Stimulated activated CD4-positive, alpha-beta T cell treated with anti-CD3 and anti-CD28 coated beads, Interleukin-12 subunit alpha, Interleukin-12 subunit beta, amount 100 ng/mL, for 48 hours (primary cell): ENCODE measurements at places on chromosomes 5 and 9.
A peak's percentile ranks its signal among the peaks of the same experiment; 100 is the strongest.

DNA sequence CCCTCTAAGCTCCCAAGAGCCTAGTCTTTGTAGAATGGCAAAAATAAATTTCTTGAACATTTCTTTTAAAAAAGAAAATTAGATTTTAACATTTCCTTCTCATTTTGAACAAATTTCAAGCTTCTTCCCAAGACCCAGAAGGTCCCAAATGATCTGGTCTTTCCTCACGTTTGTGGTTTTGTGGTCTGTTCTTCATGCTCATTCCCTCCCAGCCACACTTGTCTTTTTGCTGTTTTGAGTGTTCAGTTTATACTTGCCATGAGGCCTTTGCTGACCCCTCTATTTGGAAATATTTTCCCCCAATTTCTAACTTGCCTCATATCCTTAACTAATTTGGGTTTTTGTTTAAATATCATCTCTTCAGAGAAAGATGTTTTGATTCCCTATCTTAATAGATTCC, 133.4 kb upstream of the PAPPA start:
- no peak for DNase-seq

GRCh38 chr5:170393235-170393634, 4.1 kb upstream of the KCNMB1 start:
- DNase-seq, result peak; percentile 33

- no peak for DNase-seq
Observed at GRCh38 chr9:129436751-129437625, 183.9 kb downstream of the C9orf50 start.

- DNase-seq, result no peak
Observed at GRCh38 chr9:129036923-129037766, 719 bp downstream of the MIGA2 start.

DNA sequence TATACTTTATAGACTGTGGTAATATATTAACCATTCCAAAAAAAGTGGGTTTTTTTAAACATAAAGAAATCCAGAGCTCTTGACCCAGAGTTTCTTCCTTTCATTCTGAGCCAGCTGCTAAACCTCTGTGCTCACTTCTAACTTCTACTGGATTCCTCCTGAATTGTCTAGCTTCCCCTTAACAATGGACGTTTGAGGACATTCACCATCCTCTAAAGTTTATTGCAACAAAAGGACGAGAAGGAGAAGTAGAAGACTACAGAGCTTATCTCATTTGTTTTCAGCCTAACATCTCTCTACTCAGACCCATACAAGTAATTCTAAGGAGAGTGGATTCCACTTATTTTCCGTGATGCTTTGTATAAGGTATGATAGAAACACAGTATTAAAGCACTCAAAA, 284.2 kb downstream of the MAST4 start:
- no peak for DNase-seq

DNA sequence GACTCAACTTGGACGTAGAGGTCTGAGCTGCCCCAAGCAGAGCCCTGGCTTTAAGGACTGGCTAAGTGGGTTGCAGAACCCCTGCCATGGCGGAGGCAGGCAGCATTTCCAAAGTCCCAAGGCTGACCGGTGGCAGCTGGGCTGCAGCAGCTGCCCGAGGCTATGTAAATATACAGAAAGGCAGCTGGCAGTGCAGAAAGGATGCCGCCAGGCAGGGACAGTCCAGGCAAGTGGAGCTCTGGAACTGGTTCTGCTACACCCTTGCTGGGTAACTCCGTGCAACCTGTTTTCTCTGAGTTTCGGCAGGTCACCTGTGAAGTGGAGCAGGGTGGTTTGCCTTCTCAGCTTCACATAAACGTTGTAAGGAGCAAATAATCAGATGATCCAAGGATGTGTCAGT, 46.0 kb downstream of the SHB start:
- no peak for DNase-seq

GRCh38 chr5:7970816-7971215, 101.9 kb downstream of the MTRR start:
- no peak for DNase-seq

DNA sequence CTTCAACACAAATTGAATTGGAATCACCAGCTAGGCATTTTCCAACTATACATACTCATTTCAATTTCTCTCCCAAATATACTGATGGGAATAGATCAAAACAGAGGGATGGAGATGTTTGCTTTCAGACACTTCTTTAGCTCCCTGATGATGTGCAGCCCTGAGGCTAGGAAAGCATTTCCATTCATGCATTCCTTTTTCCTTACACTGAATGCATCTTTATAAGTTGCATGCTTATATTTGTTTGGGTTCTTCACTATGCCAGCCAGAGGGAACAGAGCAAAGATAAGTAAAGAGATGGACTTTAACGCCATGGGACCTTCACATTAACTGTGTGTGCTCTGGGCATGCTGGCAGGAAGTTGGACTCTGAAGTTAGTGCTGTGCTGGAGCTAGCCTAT, 696.5 kb upstream of the CDH9 start:
- no peak for DNase-seq

DNA sequence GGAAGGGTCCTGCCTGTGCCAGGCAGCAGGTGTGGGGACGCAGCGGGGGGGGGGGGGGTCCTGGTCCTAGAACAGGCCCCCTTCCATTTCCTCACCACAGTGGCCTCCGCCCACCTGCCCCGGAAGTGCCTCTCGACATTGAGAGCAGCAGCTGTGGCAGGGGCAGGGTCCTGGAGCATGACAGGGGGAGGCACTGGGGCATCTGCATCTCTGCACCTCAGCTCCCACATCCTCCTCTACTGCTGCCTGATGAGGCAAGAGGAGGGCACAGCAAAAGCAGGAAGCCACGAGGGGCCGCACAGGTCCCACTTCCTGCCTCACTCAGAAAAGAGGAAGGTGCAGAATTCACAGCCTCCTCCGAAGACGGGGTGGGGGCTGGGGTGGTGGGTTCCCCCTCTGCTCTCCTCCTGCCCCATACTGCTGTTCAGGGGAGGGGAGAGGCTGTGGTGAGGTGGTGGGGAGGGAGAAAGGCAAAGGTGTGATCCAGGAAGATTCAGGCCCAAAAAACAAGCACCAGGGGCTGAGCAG, 14.8 kb downstream of the AKNA start:
- peak; percentile 74 for DNase-seq

DNA sequence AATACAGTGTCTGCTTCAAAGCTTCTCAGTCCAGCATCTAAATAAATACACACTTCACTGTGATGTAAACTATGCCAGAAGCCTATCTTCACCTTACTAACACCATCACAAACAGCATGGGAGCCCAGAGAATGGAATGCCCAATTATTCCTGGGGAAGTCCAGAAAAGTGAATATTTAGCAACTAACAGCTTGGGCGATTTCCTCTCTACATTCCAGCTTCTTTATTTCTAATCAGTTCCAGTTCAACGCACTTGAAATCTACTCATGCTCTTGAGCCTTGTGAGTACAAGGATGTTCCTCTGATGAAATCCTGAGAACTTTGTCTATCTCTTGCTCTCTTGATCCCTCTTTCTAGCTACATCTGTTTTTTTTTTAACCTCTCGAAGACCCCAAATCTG, 100.4 kb upstream of the C9orf72 start:
- no peak for DNase-seq

GRCh38 chr9:95903398-95903797, 27.9 kb downstream of the ERCC6L2 start:
- no peak for DNase-seq

DNA sequence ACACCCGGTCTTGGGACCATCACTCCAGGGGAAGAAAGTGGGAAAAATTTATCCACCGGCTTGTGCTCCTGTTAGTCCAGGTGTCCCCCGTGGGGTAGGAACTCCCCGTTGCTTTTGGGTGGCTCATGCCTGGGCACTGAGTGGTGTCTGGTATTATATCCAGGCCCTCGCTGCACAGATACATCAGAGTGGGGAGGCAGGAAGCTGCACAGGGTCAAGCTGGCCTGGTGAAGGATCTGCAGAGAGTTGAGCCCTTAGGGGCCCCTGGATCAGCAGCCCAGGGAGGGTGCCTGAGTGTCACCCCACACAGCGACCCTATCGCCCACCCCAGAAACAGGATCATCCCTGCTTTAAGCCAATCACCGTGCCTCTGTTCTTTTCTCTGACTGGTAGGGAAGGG, 24.4 kb upstream of the COL5A1 start:
- no peak for DNase-seq

DNA sequence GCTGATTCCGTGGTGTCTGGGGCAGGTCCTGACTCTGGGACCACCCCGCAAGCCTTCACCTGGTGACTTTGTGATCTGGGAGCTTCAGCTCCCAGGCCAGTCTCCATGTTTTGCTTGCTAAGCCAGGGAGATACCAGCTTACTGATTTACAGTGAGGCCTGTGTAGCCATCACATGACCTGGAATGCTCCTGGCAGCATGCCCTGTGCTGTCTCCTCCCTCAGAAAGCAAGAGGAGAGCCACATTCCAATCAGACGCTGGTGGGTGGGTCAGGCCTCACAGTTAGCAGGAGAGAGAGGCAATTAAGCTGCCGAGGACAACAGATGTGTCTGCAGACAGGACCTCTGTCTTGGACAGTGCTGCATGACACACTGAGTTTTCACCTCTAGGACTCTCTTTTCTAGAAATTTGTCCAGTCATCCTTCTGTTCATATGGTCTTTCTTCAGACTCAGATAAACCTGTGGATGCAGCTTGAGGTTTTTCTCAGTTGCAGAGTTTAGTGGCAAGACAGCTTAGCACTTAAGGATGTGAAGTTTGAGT, 24.4 kb upstream of the GRPEL2 start:
- no peak for DNase-seq

DNA sequence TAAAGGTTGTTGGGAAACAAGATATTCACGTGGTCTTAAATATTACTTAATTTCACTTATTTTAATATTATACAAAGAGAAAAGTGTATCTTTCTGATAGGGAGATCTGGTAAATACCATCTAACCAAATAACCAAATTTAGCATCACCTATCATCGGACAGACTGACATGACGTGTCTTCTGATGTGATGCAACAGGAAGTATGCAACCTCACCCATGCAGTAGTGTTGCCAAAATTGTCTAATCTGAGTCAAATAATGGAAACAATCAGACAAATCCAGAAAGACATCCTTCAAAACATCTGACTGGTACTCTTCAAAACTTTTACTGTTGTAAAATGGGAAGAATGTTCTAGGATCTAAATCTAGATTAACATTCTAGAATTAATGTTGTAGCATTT, 148.0 kb downstream of the FGF1 start:
- DNase-seq, result no peak

- no peak for DNase-seq
Observed at GRCh38 chr5:760363-761058, 24.0 kb downstream of the ZDHHC11B start.

- no peak for DNase-seq
Observed at GRCh38 chr5:33852319-33852718, 39.5 kb downstream of the ADAMTS12 start.

GRCh38 chr5:151196556-151197290, 27.2 kb downstream of the CCDC69 start:
- DNase-seq, result no peak

DNA sequence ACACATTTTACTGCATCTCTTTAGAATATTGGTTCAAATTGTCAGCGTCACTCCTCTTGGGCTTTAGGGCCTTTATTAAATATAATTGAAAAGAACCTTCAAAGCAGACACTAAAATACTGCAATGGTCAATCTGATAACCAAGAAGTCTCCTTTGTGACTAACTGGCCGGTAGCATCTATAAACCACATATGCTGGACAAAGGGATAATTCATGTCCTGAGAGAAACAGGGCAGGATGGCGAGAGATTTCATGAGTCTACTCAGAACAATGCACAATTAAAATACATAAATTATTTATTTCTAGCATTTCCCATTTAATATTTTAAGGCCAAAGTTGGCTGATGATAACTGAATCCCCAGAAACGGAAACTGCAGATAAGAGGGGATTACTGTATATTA, 1083.4 kb upstream of the CDH18 start:
- DNase-seq, result no peak

DNA sequence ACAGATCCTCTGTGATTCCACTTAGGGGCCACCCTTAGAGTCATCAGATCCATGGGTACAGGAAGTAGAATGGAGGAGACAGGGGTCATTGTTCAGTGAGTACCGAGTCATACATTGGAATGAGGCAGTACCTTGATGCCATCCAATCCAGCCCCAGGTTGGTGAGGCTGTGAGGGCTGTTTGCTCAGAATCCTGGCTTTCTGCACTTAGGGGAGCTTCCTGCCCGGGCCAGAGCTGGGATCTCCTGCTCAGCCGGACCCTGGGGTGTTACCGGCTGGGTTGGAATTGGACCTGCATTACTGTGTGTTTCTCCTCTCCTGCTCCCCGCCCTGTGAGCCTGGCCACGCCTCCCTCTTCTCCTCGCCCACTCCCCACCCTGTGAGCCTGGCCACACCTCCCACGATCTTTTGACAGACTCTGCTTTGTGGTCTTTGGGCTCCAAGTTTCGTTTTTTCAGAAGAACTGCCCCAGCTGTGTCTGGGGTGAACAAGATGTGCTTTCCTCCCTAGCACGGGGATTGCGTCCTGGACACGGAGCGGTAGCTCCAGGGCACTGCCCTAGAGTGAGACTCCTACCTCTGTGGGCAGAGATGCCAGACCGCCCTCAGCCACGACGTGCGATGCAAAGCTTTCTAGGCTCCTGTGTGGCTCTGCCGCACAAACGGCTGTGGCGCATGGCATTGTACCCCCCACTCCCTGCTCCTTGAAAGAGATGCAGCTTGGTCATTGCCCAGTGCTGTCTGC, 15.4 kb downstream of the TRAF2 start:
- peak; percentile 62 for DNase-seq

- DNase-seq, result no peak
Observed at GRCh38 chr5:146527785-146528184, 11.8 kb upstream of the GPR151 start.

- DNase-seq, result no peak
Observed at GRCh38 chr9:71986900-71987299, 73.5 kb downstream of the C9orf57 start.

- no peak for DNase-seq
Observed at GRCh38 chr5:107958861-107959260, 288.1 kb upstream of the EFNA5 start.

GRCh38 chr9:93620881-93621820, 44.8 kb downstream of the PHF2 start:
- no peak for DNase-seq

GRCh38 chr9:4741365-4742089, 525 bp upstream of the AK3 start:
- DNase-seq, result no peak

DNA sequence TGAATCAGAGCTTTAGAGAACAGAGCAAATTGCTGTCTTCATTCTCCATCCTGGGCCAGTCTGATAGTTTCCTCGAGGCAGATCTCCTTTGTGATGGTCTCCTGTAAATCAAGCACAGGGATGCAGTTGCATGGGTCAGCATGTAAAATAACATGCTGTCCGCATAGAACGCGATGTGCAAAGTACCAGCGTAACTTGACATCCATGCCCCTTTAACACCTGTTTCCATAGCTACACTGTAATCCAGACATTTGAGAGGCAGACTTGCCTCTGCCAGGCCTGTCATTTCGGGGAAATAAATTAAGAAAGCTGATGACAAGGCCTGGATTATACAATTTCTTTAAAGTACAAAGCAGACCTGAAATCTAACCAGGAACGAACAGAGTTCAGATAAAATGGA, 413.5 kb downstream of the TLE4 start:
- DNase-seq, result no peak

GRCh38 chr5:144460600-144460999, 289.9 kb downstream of the KCTD16 start:
- DNase-seq, result no peak

- DNase-seq, result no peak
Observed at GRCh38 chr5:77843570-77844372, 67.6 kb upstream of the TBCA start.
